Skeletal muscle cell (primary cell): ENCODE measurements at places on chromosomes 3 and 15.

- no peak for DNase-seq
Measured at GRCh38 chr3:138112362-138112761, 3.0 kb downstream of the DZIP1L start.

DNA sequence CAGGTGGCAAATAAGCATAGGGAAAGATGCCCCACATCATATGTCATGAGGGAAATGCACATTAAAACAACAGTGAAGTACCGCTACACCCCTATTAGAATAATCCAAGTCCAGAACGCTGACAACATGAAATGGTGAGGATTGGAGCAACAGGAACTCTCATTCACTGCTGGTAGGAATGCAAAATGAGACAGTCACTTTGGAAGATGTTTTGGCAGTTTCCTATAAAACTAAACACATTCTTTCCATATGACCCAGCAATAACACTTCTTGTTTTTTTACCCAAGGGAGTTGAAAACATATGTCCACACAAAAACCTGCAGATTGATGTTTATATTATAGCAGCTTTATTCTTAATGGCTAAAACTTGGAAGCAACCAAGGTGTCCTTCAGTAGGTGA, 116.4 kb upstream of the TOPAZ1 start:
- no peak for DNase-seq

- DNase-seq = no peak
Measured at GRCh38 chr3:57960174-57960505, 48.1 kb upstream of the FLNB start.

GRCh38 chr3:56919137-56919796, 117.5 kb upstream of the ARHGEF3 start:
- no peak for DNase-seq

- no peak for DNase-seq
Measured at GRCh38 chr3:66713921-66714320, 213.1 kb upstream of the LRIG1 start.

DNA sequence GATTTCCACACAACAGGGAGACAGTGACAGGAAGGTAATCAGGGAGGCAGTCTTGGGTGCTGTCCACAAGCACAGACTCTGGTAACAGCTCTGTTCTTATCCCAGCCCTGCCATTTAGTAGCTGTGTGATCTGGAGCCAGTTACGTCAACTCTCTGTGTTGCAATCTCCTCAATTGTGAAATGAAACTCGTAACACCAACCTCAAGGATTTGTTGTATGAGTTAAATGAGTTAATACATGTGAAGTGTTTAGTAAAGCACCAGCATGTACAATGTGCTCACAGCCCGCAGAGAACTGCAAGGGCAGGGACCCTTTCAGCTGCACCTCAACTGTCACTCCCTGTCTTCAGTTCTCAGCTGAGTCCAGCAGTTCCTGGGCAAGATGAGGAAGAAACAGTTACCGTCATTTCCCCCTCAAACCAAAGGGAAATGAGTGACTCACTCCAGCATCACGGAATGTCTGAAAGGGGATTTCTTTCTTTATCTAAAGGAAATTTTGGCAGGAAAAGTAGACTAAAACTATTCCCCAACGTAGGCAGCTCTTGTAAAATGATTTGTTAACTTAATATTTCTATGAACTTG, 39.9 kb upstream of the MB21D2 start:
- peak; percentile 95 for DNase-seq

GRCh38 chr3:148820361-148821245, 7.0 kb upstream of the CPB1 start:
- DNase-seq = no peak
